ENCODE measurements at places on chromosomes 4 and X.

DNA sequence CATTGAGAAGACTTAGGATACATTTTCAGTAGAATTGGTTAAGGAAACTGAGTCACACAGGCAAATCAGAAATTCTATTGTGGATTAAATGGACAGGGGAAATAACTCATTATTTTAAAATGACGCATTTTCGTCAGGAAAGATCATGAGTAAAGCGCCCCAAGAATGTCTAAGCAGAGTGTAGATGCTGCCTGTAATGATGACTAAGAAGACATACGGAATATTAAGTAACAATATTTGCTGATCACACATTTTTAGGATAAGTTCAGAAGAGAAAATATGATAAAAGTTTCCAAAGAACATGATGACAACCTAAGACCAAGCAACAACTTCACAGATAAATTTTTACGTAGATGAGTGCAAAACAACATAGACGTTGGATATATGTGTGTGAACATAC lies 596.3 kb upstream of the TENM3 start:
- no peak for DNase-seq

GRCh38 chr4:28248269-28248668 lies 1387.6 kb downstream of the STIM2 start:
- no peak for DNase-seq

DNA sequence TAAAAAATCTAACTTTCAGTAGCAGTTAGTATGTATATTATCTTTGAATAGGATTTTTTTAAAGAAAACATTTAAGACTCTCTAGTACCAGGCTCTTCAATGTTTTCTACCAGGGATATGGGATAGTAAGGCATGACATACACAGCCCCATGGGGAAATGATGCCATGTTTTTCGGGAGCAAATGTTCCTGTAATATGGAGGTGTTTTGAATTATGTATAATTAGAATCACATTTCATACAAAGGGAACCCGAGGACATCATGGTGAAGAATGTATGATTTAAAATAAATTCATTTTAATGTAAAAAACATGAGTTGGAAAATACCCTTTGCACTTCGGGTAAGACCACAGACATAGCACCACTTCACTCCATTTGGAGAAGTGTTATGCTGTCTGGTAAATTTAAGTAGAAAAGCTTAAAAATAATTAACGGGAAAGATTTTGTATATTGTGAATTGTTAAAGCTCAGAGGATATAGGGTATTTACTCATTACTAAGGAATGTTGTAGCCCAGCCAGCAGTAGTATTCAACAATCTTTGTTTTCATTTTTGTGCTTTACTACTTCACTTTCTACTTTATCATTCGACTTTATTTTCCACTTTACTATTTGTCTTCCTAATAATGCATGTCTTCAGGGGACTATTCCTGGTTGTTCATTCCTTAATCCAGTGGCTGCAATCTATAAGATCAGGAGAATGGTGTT lies 2050.7 kb downstream of the ARAP2 start:
- DNase-seq: no peak

DNA sequence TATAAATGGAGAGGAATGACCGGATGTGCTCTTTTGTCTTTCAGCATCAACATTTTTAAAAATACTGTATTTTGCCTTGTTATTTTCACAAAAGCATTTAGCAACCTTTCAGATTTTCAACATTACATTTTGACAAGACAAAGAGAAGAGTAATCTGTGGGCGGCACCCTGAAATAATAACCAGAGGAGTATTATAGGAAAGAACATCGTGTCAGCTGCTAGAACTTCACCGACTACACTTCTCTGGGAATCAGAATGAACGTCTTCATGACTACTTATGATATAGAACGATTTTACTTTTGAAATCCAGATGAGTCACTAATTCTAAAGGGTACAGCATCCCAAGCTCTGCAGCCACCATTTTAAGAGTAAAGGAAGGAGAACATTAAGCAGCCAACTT lies 531.5 kb upstream of the FRG1 start:
- DNase-seq: no peak

DNA sequence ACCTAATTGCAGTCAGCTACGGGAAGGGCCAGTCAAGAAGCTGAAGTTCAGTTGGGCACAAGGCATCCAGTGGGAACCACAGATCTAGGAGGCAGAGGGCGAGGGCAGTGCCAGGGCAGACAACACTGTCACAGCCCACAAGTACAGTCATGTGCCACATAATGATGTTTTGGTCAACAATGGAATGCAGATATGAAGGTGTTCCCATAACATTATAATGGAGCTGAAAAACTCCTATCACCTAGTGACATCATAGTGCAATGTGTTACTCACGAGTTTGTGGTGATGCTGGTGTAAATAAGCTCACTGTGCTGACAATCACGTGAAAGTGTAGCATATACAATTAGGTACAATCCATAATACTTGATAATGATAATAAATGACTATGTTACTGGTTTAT lies 4.5 kb upstream of the TMEM255A start:
- no peak for DNase-seq

DNA sequence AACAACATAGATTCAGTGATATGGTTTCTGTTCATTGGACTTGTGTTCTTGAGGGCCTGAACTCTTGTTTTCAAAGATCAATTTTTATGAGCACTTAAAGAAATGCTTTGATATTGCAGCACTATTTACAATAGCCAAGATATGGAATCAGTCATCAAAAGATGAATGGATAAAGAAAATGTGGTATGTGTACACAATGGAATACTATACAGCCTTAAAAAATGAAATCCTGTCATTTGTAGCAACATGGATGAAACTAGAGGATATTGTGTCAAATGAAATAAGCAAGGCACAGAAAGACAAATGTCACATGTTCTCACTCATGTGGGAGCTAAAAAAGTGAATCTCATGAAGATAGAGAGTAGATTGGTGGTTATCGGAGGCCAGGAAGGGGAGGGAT lies 21.9 kb downstream of the RNF128 start:
- DNase-seq: no peak

DNA sequence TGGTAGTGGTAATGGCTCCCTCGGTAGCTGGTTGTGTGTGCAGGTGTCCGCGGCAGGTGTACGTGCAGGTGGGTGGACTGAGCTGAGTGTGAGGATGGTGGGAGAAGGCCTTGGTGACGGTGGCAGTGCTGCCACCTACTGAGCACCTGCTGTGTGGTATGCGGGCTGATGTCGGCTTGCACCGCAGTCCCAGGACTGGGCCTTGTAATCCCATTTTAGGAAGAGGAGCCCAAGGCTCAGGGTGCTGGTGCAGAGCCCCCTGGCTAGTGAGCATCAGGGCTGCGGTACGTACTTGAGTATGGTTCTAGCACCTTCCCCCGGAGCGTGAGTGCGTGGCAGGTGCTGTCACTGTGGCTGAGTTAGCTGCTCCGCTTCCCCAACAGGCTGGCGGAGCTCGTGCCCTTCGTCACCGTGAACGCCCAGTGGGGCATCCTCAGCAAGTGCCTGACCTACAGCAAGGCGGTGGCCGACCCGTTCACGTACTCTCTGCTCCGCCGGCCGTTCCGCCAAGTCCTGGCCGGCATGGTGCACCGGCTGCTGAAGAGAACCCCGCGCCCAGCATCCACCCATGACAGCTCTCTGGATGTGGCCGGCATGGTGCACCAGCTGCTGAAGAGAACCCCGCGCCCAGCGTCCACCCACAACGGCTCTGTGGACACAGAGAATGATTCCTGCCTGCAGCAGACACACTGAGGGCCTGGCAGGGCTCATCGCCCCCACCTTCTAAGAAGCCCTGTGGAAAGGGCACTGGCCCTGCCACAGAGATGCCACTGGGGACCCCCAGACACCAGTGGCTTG lies 5.7 kb upstream of the CPZ start:
- DNase-seq: no peak

DNA sequence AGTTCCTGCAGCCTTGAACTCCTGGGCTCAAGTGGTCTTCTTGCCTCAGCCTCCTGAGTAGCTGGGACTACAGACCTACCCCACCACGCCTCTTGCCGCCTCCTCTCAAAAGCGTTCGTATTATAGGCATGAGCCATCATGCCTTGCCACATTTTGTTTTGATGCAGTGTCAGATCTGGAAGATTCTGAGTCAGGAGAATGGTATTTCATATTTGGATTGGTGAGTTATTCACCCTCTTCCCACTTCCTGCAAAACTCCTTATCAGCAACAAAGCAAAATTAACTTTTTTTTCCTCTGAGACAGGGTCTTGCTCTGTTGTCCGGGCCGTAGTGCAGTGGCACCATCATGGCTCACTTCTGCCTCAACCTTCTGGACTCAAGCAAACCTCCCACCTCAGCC lies 29.6 kb downstream of the REST start:
- DNase-seq: no peak

DNA sequence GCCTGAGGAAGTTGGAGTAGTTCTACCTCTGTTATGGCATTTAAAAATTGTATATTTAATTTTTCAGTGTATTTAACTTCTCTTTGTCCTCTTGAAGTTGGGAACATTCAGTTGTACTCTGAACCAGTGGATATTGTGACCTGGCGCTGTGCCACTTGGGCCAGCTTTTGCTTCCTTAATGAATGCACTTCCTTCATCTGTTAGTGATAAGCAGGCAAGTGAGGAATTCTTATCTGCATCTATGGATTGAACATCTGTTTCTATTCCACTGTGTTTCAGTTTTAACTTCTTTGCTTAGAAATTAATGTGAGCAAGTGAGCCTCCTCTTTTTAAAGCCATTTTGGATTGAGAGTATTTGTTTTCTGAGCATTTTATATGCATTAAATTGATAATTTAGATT lies 128.3 kb downstream of the UCHL1 start:
- no peak for DNase-seq

All from stimulated activated CD8-positive, alpha-beta memory T cell treated with anti-CD3 and anti-CD28 coated beads, Interleukin-2, amount 100 ng/mL, for 1 hour (primary cell).